ENCODE measurements at places on chromosomes 4 and X. TPM values are rescaled to one million over a fixed set of nuclear protein-coding genes. Genes with fewer than 3 reads are reported as not detected.

GRCh38 chr4:107725281-107725859 is 5.3 kb upstream of the PAPSS1 start:
- DNase-seq, result no peak

- no peak for DNase-seq
These were observed 4.8 kb upstream of the EXOSC9 start for GRCh38 chr4:121796283-121796682.

GRCh38 chr4:116501954-116502353 is 583.4 kb downstream of the TRAM1L1 start:
- no peak for DNase-seq

GRCh38 chrX:3166670-3167455 is 125.6 kb downstream of the ARSF start:
- no peak for DNase-seq

DNA sequence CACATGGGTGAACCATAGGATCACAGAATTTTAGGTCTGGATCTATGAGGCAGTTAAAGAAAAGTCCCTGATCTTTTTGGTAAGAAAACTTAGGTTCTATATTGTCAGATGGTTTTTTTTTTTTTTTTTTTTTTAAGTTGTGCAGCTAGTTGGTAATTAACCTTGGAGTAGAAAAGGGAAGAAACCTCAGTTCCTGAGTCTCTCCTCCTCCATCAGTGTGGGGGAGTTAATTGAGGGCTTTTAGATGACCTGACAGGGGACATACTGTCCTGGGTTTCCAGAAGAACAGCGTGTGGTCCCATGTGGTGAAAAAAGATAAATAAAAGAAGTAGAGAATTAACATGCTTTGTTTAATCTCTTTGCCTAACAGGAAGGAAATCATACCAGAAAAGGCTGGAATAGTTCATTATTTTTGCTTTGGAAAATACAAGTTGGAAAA is 123.7 kb downstream of the ARHGAP10 start:
- no peak for DNase-seq

- no peak for DNase-seq
These were observed 24.5 kb downstream of the DAPP1 start for GRCh38 chr4:99841129-99841528.

GRCh38 chr4:107896158-107896645 is 35.1 kb upstream of the CYP2U1 start:
- no peak for DNase-seq

DNA sequence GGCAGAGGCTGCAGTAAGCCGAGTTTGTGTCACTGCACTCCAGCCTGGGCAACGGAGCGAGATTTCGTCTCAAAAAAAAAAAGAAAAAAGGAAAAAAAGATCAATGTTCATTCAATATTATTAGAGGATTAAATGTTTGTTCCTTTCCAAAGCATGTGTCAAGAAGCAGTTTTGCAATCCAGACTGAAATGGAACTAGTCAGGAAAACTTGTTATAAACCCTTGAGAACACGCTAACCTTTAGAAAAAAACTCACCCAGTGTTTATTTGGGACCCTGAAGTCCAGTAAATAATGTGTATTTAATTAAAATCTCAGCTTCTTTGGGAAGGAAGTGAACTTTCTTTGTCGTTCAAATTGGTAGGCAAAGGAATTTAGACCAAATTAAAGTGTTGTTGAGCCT is 16.4 kb upstream of the PRSS12 start:
- no peak for DNase-seq

DNA sequence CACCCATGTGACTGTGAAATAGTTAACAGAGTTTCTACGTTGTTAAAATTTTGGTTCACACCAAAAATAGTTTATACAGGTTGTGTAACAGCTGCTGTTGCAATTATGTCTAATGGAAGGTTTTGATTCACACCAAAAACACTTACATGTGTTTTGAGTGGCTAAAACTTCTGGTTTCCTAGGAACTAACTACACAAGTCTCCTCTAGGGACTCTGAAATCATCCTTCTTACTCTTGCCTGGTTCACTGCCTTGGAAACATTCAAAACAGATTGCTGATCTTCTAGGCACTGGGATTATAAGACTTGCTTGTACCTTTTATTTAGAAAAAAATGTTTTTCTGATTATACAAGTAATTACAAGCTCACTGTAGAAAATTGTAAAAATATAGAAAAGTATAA is 14.9 kb upstream of the MORC4 start:
- DNase-seq, result no peak

DNA sequence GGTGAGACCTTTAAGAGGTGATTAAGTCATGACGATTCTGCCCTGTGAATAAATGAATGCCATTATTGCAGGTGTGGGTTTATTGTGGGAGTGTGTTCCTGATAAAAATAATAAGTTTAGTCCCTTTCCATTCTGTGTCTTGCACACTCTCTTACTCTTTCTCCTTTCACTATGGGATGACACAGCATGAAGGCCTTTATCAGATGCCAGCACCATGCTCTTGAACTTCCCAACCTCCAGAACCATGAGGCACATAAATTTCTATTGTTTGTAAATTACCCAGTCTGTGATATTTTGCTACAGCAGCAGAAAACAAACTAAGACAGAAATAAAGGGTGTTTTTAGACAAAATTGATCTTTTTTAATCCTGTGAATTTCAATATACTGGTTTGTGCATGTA is 10.5 kb downstream of the SFRP2 start:
- no peak for DNase-seq

Gene PARM1
- total RNA-seq, result 24.6 TPM

Gene CPZ
- 13.2 TPM for total RNA-seq

Gene DGKK
- not detected for total RNA-seq

Gene CCKAR
- 21.1 TPM for total RNA-seq

Gene APOOL
- 15.6 TPM for total RNA-seq

Gene MTHFD2L
- 13.4 TPM for total RNA-seq
